ENCODE measurements at places on chromosomes 3 and 15.

- DNase-seq: no peak
These were observed 3.9 kb upstream of the SENP2 start for GRCh38 chr3:185582236-185582635.

GRCh38 chr3:176867681-176868663 lies 329.3 kb downstream of the TBL1XR1 start:
- peak; percentile 1 for DNase-seq

- DNase-seq: no peak
These were observed 14.0 kb upstream of the KLF15 start for GRCh38 chr3:126371096-126371705.

DNA sequence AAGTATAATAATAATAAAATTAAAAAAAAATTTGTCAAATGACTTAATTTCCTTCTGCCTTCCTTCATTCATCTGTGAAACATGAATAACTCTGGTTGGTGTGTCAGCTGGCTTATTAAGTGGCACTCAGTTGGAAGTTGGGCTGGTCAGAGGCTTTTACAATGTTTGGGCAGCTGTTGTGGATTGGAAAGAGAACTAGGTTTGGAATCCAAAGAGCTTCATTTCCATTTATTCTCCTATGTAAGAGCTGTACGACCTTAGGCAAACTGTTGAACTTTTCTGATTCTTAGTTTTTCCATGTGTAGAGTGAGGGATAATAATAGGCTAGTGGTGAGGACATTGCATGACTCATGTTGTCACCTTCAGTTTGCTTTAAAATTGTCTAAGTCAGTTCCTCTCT lies 606.7 kb downstream of the PDCD6IP start:
- no peak for DNase-seq

DNA sequence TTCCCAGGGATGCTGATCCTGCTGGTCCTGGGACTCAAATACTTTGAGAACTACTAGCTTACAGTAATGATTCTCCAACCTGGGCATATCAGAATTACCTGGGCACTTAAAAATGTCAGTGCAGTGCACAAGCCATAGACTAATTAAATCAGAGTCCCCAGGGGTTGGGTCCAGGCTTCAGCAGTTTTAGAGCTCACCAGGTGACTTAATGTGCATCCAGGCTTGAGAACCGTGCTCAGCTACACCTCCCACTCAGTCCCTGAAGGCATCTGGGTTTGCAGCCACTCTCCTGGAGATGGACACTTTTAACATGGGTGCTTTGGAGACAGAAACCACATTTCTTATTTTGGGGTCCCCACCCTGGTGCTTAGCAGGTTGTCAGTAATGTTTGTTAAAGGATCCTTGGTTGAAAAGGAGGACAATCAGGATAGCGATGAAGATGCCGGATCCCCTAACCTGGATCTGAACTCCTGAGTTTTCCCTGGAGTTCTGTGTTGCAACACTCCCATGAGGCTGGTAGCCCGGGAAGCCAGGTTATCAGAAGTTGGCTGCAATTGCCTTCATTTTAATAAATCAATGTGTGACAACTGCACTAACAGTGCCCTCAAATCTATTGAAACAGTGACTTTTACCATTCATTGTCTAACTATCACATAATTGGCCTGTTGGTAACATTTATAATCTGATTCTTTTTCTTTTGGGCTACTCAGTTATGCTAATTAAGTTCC lies 48.1 kb downstream of the BFSP2 start:
- DNase-seq: peak; percentile 13

DNA sequence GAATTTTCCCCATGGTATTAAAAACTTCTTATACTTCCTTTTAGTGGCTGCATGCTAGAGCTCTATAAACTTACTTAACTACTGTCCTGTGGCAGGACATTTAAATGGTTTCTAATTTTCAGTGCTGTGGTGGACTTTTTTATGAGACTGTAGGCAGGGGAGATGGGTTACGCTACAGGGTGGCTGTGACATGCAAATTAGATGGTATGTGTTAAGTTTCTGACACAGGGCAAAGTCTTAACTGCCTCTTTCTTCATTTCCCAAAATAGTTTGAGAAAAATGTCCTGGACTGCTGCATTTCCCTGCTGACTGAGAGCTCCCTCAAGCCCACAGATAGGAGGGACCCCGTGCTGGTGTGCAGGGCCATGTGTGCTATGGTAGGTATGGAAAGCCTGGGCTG lies 22.0 kb downstream of the TGM4 start:
- peak; percentile 33 for DNase-seq

DNA sequence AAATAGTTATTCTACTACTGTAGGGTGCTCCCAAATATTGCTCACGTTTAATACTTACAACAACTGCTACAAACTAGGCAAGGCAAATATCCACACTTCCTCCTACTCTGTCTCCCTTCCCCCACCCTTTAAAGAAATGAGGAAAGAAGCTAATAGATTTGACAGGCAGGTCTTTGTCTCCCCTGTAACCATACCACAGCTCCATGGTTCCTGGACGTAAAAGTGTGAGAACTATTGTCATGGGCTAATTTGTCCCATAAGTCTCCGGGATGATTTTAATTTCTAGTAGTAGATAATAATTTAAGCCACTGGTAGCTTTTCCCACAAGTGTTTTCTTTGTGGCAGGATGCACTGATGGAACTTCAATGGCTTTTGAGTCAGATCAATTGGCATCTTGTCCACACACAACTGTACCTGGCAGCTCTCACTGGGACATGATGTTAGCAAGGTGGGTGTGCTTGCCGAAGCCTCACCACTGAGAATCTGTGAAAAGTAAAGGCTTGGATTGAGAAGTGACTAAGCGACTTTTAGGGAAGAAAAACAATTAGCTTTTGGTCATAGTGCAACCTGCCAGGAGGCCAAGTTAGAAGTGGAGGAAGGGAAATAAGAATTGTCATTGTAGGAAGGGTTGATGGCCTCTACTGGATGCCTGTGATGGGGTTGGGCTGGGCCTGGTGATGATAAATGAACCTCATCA lies 1.4 kb upstream of the CPOX start:
- no peak for DNase-seq

GRCh38 chr15:27797765-27798164 lies 301.4 kb downstream of the OCA2 start:
- no peak for DNase-seq

GRCh38 chr3:27081992-27082607 lies 287.1 kb downstream of the NEK10 start:
- peak; percentile 3 for DNase-seq

DNA sequence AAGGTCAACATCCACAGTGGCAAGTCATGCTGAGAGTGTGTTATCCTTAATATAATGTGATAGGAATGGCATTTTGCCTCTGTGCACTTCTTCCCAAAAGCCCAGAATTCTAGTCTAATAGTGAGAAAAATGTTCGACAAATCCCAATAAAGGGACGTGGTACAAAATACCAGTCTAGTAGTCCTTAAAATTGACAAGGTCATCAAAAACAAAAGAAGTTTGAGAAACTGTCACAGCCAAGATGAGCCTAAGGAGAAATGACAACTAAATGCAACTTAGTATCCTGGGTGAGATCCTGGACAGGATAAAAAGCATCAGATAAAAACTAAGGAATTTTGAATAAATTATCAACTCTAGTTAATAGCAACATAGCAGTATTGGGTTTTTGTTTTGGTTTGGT lies 14.4 kb upstream of the ATP13A4 start:
- DNase-seq: no peak

DNA sequence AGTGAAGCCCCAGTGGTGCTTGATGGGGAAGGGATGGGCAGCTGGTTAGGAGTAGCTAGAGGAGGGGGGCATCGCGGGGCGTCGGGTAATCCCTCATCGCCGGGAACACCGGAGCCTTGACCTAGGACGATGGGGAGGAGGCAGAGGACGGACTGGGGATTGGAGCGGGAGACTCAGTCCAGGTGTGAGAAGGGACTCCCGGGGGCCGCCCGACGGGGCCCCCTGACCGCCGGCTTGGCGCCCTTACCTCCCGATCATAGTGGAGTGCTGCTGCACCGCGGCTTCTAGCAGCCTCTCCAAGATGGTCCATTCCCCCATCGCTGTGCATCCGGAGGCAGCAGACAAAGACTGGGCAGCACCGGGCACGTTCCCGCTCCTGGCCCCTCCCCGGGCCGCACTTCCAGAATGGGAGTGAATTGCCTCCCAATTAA lies 612 bp downstream of the GJD2 start:
- no peak for DNase-seq

GRCh38 chr15:43230640-43231115 lies 9.9 kb upstream of the EPB42 start:
- DNase-seq: no peak

DNA sequence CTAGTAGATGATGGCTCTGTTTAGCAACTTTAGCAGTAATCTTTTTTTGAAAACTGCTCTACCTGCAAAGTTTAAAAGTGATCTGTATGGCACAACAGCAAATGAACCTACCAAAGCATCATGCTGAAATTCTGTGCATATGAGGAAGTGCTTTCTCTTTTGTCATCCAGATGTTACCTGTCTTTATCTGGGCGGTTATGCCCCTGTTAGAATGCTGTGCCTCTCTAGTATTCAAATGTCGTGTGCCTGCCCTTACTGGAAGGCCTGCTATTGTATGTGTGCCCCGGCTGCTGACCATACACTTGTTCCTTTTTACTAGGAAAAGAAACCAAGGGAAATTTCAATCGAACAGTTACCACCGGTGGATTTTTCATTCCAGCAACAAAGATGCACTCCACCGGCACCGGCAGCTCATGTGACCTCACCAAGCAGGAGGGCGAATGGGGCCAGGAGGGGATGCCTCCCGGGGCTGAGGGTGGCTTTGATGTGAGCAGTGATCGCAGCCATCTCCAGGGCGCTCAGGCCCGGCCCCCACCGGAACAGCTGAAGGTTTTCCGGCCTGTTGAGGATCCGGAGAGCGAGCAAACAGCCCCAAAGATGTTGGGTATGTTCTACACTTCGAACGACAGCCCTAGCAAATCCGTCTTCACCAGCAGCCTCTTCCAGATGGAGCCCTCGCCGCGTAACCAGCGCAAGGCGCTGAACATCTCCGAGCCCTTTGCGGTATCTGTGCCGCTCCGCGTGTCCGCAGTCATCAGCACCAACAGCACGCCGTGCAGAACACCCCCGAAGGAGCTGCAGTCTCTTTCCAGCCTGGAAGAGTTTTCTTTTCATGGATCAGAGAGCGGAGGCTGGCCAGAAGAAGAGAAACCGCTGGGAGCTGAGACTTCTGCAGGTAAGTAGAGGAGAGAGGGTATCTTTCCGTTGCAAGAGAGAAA lies 61.6 kb downstream of the TMEM39A start:
- DNase-seq: no peak

GRCh38 chr15:81235276-81236123 lies 38.8 kb downstream of the IL16 start:
- DNase-seq: no peak

Data from NCI-H526 (cell line).